ENCODE measurements at places on chromosomes 12 and 14. TPM values are rescaled to one million over a fixed set of nuclear protein-coding genes. Genes with fewer than 3 reads are reported as not detected.

- H3K4me3 ChIP-seq = no peak overlapping the region
These were observed 19.4 kb downstream of the PLCZ1 start for GRCh38 chr12:18718462-18718861.

DNA sequence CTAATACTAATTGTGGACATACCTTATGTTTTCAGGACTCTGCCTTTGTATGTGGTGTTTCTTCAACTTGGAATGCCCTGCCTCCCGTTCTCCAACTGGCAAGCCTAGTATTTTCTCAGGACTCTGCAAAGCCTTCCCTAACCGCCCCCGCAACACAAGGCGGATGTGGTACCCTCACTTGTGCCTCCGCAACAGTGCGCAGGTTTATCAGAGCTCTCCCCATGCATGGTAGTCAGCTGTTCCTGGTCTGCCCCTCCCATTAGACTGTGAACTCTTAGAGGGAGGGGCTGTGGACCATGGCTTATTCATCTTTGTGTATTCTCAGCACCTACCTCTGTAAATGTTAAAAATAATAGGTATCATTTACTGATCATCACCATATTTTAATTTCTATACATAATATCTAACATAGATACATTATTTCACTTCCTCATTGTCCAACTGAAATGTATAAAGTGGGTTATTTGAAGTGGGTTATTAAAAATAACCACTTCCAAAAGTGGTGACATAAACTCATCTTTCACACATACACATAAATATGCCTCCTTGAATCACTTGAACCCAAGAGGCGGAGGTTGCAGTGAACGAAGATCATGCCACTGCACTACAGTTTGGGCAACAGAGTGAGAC is 9.0 kb downstream of the LPAR5 start:
- DNase-seq = no peak
- H3K27ac ChIP-seq = no peak overlapping the region
- peaks cover 9% of the 10 kb centered on the region for H3K4me1 ChIP-seq
- H3K27me3 ChIP-seq = no peaks in the 10 kb centered on the region
- H3K36me3 ChIP-seq = no peaks in the 10 kb centered on the region

- no peak for DNase-seq
- no peak overlapping the region for H3K27ac ChIP-seq
- no peaks in the 10 kb centered on the region for H3K27me3 ChIP-seq
- no peaks in the 10 kb centered on the region for H3K36me3 ChIP-seq
These were observed 105.4 kb downstream of the FUT8 start for GRCh38 chr14:65517635-65518542.

DNA sequence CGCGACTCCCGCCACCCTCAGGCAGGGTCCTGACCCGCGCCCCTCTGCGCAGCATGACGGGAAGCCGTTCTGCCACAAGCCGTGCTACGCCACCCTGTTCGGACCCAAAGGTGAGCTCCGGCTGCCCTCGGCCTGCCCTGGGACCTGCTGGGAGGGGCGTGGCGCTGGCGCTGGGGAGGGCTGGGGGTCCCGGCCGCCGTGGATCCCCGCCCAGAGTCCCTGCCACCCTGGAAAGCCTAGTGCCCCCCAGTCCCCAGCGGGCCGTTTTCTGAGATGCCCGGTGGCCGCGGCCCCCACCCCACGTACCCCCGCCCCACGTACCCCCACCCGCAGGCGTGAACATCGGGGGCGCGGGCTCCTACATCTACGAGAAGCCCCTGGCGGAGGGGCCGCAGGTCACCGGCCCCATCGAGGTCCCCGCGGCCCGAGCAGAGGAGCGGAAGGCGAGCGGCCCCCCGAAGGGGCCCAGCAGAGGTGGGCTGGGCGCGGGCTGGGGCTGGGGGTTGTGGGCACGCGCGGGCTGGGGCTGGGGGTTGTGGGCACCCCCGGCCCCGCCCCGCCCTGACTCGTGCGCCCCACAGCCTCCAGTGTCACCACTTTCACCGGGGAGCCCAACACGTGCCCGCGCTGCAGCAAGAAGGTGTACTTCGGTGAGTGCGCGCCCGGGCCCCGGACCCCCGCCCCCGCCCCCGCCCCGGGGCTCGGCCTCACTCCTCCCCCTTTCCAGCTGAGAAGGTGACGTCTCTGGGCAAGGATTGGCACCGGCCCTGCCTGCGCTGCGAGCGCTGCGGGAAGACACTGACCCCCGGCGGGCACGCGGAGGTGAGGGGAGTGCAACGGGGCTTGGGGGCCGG is 4.0 kb downstream of the CRIP2 start:
- H3K36me3 ChIP-seq = no peaks in the 10 kb centered on the region
- H3K27me3 ChIP-seq = peaks cover 23% of the 10 kb centered on the region
- no peak overlapping the region for H3K4me3 ChIP-seq

- H3K27me3 ChIP-seq = no peaks in the 10 kb centered on the region
- H3K36me3 ChIP-seq = no peaks in the 10 kb centered on the region
- no peak overlapping the region for H3K27ac ChIP-seq
These were observed 385.0 kb downstream of the BCL11B start for GRCh38 chr14:98886982-98887381.

DNA sequence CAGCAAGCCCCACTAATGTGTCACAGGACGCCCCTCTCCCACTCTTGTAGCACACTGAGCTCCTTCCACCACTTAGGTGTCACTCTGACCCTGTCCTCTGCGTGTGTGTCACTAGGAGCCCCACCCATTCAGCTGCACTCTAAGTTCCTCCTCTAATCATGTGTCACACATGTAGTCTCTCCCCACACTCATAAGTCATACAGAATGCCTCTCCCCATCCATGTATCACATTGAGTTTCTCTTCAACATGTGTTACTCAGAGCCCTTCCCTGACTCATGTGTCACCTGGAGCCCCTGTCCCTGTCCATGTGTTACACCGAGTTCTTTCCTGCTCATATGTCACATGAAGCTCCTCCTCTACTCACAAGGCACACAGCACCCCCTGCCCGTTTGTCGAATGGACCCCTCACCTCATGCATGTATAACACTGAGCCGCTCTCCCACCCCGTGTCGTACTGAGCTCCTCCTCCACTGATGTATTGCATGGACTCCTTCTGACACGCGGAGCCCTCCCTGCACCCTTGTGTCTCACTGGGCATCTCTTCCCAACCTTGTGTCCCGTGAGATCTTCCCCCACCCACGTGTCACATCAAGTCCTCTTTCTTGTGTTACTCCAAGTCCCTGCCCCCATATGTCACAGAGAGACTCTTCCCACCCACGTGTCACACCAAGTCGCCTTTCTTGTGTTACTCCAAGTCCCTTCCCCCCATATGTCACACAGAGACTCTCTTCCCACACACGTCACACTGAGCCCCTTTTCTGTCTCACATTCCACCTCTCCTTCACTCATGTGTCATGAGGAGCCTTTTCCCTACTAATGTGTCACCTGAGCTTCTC is 31.0 kb downstream of the RTL1 start:
- no peak overlapping the region for H3K27ac ChIP-seq
- DNase-seq = no peak
- no peaks in the 10 kb centered on the region for H3K27me3 ChIP-seq
- H3K4me3 ChIP-seq = no peak overlapping the region
- no peaks in the 10 kb centered on the region for H3K36me3 ChIP-seq

NELL2 gene
- 0.09 TPM for polyA plus RNA-seq

REP15 gene
- polyA plus RNA-seq = not detected
